GM06990 (cell line): ENCODE measurements at places on chromosomes 2 and 18.
A peak's percentile ranks its signal among the peaks of the same experiment; 100 is the strongest.

- DNase-seq = peak; percentile 65
These were observed 49.2 kb downstream of the PKDCC start for GRCh38 chr2:42096869-42097591.

GRCh38 chr18:61948281-61948741 lies 55.5 kb upstream of the RNF152 start:
- DNase-seq = no peak

DNA sequence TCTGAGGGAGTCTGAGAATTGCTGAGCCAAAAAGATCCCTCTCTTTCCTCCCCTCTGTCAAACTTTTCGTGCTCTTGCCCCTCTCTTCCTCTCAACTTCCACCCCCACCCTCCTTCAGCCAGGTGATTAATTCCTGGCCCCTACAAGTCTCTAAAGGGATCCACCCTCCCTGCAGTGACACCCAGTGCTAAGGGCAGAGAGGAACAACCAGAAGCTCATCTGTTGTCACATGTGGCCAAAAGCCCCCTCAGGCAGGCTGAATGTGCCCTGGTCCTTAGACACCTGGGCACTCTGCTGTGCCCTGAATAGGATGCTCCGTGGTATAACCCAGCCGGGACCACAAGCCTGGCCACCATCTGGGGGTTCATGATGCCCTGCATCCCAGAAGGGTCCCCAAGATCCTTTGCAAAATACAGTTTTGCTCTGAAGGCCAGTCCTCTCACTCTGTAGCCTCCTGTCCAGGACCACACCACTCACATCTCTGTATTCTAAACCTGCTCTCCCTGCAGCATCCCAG lies 234.4 kb downstream of the BCL11A start:
- DNase-seq = no peak

GRCh38 chr18:3248658-3249359 lies 1.2 kb downstream of the MYL12A start:
- peak; percentile 29 for DNase-seq

- DNase-seq = no peak
These were observed 196.0 kb downstream of the LNPK start for GRCh38 chr2:175806125-175806490.

GRCh38 chr18:3251963-3252277 lies 4.3 kb downstream of the MYL12A start:
- DNase-seq = no peak

GRCh38 chr2:197620133-197620532 lies 55.3 kb downstream of the RFTN2 start:
- DNase-seq = no peak
